ENCODE measurements at places on chromosomes 13 and 19.
A peak's percentile ranks its signal among the peaks of the same experiment; 100 is the strongest.

DNA sequence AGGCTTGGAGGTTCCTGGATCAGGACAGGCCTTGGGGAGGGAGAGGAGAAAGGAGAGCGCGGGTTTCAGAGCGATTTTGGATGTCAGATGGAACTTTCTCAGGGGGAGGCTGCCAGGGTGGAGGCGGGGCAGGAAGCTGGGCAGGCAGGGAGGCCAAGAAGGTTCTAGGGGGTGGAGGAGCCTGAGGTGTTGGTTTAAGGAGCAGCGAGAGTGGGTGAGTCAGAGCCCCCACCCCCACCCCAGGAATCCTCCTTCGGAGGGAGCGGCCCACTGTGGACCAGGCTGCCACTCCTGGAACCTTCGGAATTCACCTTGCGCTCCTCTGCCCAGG lies 15.9 kb upstream of the NOP53 start:
- no peak for DNase-seq

DNA sequence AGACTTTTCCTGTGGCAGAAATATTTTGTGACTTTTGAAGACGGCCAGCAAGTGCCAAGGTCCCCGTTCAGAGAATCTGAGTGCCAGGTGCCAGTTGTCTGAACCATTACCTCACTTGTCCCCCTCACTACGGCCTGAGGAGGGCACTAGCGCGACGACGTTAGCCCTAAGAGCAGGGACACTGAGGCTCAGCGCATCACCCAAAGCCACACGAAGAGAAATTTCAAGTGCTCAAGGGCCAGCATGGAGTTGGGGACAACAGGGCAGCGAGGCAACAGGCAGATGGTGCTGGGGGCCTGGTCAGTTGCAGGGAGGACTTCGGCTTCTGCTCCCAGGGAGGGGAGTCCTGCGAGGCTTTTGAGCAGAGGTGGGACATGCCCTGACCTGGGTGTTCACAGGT lies 9.5 kb upstream of the TYK2 start:
- peak; percentile 21 for DNase-seq

DNA sequence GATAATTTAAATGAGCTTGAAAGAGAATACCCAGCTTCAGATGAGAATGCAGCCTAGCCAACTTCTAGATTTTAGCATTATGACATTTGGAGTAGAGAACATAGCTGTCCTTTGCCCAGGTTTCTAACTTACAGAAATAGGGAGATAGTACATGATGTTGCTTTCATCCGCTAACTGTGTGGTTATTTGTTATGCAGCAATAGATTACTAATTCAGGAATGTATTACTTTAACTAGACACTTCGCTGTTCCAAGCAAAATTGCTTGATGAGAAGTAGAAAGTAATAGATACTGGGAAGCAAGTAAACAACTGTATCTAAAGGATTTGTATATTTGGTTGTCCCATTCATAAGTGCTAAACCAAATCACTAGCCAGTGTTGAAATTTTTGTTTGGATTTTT lies 790.9 kb upstream of the PRR20A start:
- no peak for DNase-seq

- peak; percentile 89 for DNase-seq
These were observed 35.8 kb downstream of the RNF6 start for GRCh38 chr13:26186118-26186870.

DNA sequence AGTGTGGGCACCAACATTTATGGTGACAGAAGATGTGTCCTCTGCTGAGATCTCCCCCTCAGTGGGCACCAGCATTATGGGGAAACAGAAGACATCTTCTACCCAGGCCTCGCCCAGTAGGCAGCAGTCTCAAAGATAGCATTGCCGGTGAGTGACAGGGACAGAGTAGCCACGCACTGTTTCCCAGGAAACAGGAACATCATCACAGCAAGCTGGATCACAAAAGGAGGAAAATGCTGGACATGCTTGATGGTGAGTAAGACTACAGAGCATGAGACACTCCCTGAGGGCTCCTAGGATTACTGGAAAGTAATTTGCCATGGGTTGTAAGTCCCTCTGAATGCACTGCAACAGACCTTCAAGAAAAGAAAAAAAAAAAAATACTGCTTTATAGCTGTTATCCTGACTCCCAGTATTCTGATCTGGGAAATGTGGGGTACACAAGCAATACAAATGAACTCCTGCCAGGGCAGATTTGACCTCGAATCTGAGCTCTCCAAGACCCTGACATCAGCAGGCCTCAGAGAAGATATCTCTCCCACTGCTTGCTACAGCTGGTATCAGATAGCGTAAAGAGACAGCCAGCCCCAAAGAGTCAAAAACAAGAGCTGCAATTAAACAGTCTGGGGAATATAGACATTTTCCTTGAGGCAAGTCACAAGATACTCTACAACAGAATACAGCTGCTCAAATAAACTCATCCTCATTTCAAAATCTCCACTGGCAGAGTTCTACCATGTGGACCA lies 180.4 kb downstream of the RBM26 start:
- DNase-seq, result no peak

- DNase-seq, result no peak
These were observed 140.4 kb downstream of the TEX29 start for GRCh38 chr13:111460548-111461444.

DNA sequence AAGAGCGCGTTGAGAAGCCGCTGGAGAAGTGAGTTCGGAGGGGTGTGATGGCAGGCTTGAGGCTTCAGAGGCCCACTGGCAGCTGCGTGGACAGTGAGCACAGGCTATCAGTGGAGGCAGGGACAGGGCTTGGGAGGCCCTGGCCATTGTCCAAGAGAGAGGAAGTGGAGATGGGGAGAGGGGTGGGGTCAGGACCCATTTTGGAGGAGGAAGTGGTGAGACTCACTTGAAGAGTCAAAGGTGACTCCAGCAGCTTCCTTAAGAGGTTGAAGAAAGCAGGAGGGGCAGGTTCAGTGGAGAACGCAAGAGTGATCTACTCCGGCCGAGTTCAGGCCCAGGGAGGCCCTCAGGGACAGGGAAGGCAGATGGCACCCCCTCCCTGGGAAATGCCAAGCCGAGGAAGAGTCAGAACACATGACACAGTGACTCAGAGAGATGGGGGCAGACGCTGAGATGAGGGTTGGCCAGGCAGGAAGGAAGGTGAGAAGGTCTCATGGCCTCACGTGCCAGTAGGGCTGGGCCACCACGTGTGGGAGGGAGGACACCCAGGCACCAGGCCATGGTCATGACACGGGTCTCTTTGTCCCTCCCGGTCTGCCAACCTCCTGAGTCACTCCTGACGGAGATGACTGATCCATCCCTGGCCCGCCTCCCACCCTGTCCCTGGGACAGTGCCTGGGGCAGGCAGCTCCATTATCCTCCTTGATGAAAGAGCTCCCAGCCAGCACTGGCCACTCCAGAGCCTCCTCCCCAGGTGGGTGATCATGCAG lies 10.1 kb upstream of the CD22 start:
- DNase-seq, result no peak

DNA sequence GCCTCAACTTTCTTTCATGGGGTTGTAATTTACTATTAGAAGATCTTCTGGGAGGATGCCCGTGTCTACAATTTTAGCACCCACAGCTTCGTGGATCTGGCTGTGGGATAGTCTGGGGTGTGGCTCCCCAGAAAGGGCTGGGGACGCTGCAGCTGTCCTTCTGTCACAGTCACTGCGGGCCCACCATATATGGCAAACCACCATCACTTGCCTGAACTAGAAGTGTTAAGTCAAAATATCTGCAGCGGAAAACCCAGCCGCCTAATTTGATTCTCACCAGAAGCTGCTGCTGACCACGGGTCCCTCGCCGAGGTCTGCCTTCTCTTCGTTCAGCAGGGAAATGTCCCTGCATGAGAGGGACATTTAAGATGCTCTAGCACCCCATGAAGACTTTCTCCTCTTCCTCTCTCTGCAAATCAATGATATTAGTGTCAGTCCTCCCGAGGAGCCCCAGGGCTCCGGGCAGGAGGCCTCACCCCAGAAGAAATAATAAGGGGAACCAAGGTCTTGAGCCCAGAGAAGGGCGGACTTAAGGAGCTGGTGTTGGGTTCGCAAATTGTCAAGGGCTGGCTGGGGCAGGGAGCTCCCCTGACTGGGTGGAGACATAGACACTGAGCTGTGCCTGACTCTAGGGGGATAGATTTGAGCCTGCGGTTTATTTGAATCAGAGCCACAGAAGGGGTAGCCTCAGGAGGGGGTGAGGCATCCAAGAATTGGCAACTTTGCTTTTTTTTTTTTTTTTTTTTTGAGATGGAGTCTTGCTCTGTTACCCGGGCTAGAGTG lies 3.0 kb upstream of the MATK start:
- no peak for DNase-seq

Data from hematopoietic multipotent progenitor cell treated with erythropoietin and hydrocortisone succinate and interleukin-3 and kit ligand, for 15 days (in vitro differentiated cells).